Left kidney (tissue), 8 donors: ENCODE measurements at places on chromosomes 12 and 14.

- no peak for DNase-seq
These were observed 52.4 kb downstream of the CLMN start for GRCh38 chr14:95267306-95267705.

- DNase-seq: no peak
These were observed 78.2 kb downstream of the PHLDA1 start for GRCh38 chr12:75953312-75953906.

GRCh38 chr12:121467638-121468498 is 68.0 kb downstream of the RNF34 start:
- no peak for DNase-seq

- no peak for DNase-seq
These were observed 1108.5 kb downstream of the SLC16A7 start for GRCh38 chr12:60704171-60704914.

DNA sequence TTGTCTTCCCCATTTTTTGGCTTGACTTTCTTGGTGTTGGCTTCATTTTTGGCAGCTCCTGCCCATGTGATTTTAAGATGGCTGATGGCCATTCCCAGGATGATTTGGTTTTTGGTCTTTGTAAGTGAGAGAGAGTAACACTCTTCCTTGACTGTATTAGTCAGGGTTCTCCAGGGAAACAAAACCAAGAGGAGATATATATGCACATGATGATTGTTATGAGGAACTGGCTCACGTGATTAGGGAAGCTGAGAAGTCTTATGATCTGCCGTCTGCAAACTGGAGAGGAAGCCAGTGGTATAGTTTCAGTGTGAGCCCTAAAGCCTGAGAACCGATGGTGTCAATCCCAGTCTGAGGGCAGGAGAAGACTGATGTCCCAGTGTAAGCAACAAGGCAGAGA is 146.6 kb downstream of the NRXN3 start:
- DNase-seq: no peak

GRCh38 chr14:88203291-88203690 is 119.8 kb downstream of the KCNK10 start:
- no peak for DNase-seq

DNA sequence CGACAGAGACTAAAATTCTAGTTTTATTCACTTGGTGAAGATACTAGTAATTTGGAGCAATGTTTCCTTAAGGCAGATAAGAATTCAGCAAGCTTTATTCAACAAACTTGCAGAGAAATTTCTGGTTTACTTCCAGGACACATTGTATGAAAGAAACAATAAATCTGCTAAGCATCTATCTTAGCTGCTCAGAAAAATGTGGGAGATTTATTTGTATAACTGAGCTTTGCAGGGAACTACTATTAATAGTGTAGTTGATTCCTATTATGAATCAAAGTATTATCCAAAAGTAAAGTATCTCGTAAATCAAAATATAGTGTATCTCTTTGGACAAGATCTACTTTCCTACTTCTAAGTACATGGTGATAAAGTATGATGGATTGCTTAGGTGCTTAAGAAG is 239.4 kb upstream of the TMTC1 start:
- DNase-seq: no peak

DNA sequence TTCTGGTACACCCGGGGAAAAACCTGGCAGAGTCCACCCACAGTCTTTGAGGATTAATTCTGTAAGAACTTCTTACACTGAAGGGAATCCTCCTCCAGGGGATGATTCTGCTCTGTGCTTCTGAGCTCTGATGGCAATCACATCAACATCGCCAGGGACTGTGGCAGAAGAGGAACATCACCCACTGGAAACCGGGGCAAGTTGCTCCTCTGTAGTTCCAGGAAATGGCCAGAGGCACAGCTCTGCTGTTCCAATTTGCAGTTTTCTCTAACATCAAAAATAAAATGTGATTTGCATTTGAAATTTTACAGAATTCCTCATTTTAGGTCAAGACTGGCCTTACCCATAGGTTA is 207.6 kb downstream of the DAD1 start:
- DNase-seq: no peak

- peak; percentile 67 for DNase-seq
These were observed 512.4 kb upstream of the TMPO start for GRCh38 chr12:98002887-98003493.

- no peak for DNase-seq
These were observed 89.4 kb upstream of the GRIP1 start for GRCh38 chr12:66768293-66768692.

DNA sequence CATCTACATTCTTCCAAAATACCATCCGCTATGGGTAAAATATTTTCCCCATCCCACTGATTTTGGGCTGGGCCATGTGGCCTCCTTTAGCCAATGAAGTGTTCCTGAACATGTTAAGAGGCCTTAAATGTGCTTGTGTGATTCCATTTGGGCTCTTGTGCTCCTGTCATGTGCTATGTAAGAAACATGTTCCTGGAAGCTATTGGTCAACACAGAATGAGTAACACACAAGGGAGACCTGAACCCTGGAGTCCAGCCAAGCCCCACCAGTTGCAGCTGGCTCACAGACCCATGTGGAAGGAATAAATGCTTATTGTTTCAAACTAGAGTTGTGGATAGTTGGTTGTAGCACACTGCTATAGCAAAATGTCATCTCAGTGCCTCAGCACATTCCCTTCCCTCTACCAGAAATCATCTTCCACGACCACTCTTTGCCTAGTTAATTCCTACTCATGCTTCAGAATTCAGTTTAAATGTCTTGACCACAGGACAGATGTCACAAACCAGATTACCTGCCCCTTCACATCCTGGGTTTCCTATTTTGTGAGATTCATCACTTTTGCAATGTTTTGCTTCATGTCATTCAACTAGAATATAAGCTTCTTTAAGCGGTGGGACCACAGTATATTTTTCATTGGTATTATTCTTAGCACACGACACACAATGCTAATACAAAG is 217.3 kb upstream of the EEA1 start:
- DNase-seq: no peak

- no peak for DNase-seq
These were observed 268.9 kb downstream of the FLRT2 start for GRCh38 chr14:85798856-85799255.

DNA sequence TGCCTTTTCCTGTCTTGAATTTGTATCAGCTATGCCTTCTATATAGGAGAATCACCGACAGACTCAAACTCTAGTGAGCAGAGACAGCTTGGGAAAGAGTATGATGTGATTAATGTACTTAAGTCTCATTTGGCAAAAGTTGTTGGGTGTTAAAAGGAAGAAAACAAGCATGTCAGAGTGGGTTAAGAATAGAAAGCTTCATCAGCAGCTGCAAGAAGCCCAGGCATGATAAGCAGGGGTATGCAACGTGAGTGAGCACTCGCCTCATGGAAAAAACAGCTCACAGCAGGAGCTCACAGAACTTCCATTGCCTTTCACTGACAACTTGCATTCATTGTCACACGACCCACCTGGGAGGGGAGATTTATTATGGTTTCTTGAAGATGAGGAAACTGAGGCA is 35.9 kb upstream of the WNK1 start:
- no peak for DNase-seq
